ENCODE measurements at places on chromosomes 7 and 10.

DNA sequence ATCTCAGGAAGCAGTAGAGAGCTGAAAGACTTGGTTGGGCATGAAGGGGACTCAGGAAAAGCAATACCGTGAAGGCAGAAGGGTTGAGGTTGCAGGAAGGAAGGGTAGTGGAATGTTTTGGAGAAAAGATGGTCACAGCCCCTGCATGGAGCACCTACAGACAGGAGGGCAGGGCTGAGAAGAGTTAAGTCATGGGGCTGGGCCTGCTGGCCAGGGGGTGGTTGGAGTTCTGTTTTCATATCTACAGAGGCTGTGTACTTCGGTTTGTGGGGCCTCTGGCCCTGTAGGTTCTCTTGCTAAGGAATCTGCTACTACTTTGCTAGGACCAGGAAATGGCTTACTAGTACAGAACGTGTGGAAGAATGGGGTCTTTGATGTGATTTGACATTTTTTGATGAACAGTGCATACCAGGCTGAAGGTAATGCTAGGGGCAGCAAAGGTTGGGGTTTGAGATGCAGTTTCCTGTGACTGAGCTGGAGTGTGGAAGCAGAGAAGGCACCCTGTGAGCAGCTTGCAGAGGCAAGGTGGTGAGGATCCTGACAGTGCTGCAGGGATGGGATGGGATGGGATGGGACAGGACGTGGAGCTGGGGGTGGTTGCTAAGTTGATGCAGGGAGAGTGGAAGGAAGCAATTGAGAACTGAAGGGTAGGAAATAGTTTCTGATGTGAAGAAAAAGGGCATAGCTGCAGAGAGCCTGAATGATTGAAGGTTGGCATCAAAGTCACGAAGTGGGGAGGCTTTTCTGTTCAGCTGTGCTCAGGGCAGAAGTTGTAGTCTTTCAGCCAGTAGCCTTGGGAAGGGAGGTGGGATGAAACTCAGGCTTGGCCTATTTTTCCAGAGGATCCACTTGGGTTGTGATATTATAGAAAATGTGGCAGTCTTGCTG, 7.8 kb downstream of the RPS24 start:
- no peak for DNase-seq

- no peak for DNase-seq
These were observed 12.3 kb upstream of the TRDMT1 start for GRCh38 chr10:17213646-17214349.

GRCh38 chr7:116210345-116211005, at the start of gene TES:
TSS of gene TES (plus strand) at chr7:116210539. CDS start at chr7:116210708, 169 bp downstream.
- peak; percentile 53 for DNase-seq

DNA sequence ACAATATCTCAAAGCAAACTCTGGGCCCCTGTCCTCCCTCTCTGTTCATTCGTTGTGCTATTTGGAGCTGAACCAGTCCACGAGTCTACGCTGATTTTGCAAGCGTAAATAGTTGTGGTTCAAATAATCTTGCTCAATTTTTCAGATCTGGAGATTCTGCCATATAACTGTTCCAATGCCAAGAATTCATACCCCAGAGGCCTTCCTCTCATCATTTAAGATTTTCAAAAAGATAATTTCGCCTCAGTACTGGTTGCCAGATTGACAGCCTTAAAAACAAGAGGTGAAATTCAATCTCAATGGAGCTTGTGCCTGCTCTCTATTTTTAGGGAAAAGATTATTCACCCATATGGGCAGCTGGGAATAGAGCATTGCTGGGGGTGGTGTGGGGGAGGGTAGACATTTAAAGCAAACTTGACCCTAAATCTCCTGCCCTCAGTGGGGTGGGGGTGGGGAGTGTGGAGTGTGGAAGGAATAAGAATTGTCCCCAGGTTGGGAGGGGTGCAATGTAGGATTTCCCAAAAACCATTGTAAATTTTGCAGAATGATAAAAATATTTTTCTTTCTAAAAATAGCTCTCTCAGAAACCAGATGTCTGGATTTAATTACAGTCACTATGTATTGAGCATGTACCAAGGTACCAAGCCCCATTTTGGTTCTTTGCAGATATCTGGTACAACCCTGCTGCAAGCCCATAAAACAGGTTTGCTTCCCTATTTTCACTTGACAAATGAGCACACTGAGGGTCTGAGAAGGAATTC, 104.7 kb upstream of the EEPD1 start:
- DNase-seq = no peak

DNA sequence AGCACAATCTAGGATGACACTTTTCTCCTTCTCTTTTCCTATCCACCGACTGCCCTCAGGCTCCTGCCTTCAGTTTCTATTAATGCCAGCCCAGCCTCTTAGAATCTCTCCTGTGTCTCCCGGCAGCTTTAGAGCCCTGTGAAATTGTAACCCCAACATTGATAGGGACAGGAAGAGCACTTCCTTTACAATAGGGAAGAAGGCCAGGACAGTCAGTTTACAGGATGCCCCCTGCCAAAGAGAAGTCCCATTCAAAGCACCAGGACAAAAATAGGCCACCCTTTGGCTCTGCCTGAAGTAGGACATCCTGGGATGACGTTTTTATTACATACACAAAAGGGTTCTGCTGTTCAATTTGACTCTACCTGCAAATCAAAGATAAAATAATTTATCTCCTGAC, 64.7 kb upstream of the ANK3 start:
- no peak for DNase-seq

DNA sequence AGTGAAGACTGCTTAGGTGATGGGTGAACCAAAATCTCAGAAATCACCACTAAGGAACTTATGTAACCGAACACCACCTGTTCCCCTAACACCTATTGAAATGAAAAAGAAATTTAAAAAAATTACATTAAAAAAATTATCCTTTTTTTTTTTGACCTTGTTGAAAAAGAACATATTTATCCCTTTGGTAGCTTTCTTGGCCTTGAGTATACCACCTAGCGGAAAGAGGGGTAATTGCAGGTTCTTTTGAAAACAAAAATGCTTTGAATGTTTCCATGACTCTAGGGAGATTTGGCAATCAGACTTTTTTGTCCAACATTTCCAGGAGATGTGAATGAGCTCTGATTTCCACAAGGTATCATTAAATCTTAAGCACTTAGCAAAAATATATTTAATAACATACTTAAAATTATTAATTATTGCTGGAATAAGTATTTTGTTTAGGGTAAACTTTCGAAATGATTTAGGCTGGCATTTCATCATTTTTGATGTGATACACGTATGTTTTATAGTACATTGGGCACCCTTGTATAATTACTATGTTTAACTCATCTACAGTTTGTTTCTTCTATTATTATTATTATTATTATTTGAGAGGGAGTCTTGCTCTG, 47.0 kb upstream of the ELMO1 start:
- DNase-seq = no peak

DNA sequence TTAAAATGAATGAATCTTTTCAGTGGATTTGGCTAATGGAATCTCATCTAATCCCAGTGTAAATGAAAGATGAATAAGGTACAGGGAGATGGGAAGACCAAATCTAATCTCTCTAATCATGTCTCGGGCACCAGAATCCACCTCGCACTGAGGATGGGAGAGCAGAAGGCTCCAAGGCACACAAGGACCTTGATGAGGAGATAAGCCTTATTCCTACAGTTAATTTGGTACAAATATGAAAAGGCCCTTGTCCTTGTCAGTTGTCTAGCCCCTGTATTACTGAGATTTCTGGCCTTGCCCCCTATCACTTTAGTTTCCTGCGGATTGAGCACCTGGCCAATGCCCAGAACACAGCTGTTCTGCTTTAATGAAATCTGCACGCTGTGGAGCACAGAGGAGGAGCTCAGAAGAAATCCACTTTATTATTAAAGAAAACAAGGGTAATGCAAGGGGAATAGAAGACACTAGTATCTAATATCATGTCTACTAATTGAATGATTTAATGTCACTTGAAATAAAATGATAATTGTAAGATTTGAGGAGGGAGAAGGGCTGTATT, 321.4 kb upstream of the HGF start:
- no peak for DNase-seq

- DNase-seq = no peak
These were observed 67.9 kb downstream of the CACNA2D1 start for GRCh38 chr7:82375713-82376112.

DNA sequence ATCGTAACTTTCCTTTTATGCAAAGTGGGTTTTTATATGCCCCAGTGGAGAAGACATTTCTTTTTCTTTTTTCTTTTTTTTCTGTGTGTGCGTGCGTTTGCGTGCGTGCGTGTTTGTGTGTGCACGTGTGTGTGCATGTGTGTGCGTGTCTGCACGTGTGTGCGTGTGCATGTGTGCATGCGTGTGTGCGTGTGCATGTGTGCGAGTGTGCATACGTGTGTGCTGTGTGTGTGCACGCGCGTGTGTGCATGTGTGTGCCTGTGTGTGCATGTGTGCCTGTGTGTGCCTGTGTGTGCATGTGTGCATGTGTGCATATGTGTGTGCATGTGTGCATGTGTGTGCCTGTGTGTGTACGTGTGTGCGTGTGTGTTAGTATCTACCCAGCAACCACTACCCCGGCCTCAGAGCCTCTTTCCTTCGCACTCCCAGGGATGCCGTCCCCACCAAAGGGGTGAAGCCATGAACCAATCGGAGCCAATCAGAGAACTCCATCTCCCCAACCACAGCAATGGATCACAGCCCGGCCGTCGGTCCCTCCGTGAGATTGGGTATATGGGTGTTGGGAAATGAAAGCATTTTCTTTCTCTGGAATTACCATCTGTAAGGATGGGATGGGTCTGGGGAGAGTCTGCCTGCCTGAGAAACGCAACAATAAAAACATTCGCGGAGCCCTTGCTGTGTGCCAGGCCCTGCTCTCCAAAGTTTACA, 92.3 kb downstream of the ELFN1 start:
- DNase-seq = no peak
